ENCODE measurements at places on chromosomes 11 and 22. TPM values are rescaled to one million over a fixed set of nuclear protein-coding genes. Genes with fewer than 3 reads are reported as not detected.

Gene CENATAC
- 141 TPM for total RNA-seq

DNA sequence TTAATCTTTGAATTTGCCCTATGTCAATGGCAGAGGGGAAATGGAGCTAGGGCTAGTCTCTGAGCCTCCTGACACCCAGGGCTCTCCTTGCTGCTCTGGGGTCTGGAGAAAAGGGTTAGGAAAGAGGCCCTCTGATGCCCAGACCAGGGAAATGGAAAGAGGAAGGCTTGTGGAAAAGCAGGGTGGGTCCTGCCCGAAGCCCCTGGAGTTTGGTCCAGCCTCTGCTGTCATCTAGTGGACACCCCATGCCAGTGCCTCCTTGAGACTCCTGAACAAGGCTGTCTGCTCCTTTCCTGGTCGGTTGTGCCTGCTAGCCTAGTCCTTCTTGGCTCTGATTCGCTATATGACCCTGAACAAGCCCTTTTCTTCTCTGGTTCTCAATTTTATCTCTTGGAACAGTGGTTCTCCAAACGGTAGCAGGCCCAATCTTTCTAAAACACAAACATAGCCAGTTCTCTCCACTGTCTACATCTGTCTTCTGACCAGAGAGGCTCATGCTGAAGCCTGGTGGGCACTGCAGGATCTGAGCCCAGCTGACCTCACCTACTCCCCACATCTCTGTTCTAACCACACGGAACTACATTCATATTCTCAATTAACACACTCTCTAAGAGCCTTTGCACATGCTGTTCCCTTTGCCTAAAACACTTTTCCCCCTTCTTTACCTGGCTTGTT, 8.8 kb upstream of the PLA2G3 start:
- DNase-seq, result no peak

DNA sequence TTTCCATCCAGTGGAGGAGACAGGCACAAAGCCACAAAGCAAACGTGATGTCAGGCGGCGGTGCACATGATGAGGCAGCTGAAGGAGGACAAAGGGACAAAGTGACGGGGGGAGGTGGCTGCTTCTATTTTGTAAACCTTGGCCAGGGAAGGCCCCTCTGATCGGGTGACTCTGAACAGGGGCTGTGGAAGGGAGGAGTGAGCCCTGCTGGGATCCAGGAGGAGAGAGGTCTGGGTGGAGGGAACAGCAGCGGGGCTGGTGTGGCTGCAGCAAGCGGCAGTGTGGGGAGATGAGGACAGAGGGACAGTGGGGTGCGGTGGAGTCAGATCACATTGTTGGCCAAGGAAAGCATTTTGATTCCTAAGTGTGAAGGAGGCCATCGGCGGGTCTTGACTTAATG, 36.7 kb downstream of the SHISAL1 start:
- no peak for DNase-seq

GRCh38 chr11:89163686-89164085, 14.0 kb upstream of the TYR start:
- DNase-seq, result no peak

- DNase-seq, result no peak
These were observed 6.5 kb downstream of the CSNK1E start for GRCh38 chr22:38310518-38311322.

DNA sequence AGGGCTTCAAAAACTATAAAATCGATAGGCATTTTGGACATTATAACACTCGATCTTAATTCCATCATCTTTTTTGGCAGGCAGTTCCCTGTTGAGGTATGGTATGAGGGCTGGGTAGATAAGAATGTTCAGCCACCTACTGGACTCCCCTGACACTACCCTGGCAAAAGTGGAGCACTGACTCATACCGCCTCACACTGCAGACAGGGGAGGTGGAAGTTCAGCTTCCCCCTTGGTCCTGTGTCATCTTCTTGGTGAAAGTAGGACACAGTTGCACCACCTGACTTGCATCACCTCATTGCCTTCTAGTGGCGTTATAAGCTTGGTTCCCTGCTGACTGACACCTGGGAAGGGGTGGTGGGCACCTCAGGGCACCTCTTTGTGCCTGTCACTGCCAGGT, 30.4 kb downstream of the PAAF1 start:
- no peak for DNase-seq

GRCh38 chr11:63506876-63507275, 992 bp downstream of the LGALS12 start:
- no peak for DNase-seq

DNA sequence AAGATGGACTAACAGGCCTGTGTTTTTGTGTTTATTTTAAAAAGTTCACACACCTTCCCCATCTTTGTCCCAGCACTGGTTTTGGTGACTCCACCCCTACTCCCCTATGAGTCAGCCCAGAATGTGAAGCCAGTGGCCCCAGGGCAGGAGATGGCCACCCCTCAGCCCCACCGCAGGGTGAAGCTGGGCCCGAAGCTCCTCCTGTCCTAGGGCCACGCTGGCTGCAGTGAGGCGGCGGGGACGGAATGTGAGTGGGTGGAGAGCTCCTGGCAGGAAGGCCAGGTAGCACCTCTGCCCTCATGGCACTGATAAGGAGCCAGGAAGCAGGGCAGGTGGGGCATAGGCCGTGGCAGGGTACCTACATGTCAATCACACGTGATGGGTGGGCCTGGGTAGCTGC, 39.9 kb downstream of the SGSM3 start:
- DNase-seq, result no peak

- DNase-seq, result no peak
These were observed 1527.9 kb downstream of the BRD1 start for GRCh38 chr22:48299801-48300200.
